SK-N-SH treated with all-trans-retinoic acid at 6 μM for 48 hours (cell line): ENCODE measurements at places on chromosomes 3 and 15.
A peak's percentile ranks its signal among the peaks of the same experiment; 100 is the strongest.

GRCh38 chr3:31815631-31816440 is 165.2 kb downstream of the OSBPL10 start:
- no peak for ATAC-seq

GRCh38 chr3:160133757-160134156 is 91.5 kb upstream of the C3orf80 start:
- peak; percentile 44 for ATAC-seq

DNA sequence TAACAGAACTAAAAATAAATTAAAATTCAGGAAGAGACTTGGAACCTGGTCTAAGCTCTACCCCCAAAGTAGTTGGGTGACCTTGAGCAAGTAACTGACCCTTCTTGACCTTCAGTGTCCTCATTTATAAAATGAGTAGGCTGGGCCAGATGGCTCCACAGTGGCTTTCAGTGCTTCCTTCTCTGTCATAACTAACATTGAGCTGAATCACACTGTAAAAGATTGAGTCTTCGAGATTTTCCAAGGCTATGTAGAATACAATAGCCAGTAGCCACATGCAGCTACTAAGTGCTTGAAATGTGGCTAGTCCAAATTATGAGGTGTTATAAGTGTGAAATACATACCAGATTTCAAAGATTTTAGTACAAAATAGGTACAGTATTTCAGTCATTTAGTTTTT is 313.3 kb downstream of the MECOM start:
- no peak for ATAC-seq

- ATAC-seq: peak; percentile 90
Observed at GRCh38 chr3:27467545-27467944, 16.6 kb downstream of the SLC4A7 start.

- ATAC-seq: no peak
Observed at GRCh38 chr15:66047321-66048024, 178.2 kb downstream of the RAB11A start.

DNA sequence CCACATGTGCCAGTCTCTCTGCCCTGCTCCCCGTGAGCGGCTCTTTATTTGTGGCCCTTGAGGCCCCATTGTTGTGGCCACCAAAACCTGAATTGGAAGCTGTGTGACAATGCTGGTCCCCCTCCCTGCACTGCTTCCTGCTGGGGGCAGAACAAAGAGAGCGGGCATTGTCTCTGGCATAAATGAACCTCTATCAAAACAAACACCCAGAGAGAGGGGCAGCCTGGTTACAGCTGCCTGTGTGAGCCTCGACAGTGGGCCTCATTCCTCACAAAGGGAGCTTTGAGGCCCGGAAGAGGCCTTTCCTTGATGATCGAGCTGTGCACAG is 152.9 kb downstream of the IGF1R start:
- ATAC-seq: no peak

GRCh38 chr3:17065881-17066280 is 181.1 kb downstream of the PLCL2 start:
- ATAC-seq: no peak

- no peak for ATAC-seq
Observed at GRCh38 chr15:77714023-77714422, 81.3 kb upstream of the LINGO1 start.

- ATAC-seq: peak; percentile 84
Observed at GRCh38 chr15:77907824-77908751, 169.4 kb downstream of the TBC1D2B start.

DNA sequence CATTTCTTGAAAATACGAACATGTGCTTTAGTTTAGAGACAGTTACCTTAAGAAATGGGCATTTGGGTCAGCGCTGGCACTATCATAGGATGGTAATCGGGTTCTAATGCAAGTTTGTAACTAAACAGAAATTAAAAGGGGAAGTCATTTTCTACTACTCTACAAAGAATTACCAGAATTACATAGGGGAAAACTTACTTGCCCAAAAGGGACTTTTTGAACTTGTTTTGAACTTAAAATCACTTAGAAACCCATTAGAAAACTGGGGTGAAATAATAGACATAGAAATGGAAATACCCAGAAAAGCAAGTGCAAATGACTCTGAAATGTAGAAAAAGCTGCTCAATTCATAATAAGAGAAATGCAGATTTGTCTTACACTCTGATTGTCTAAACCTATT is 44.9 kb downstream of the SPATA16 start:
- ATAC-seq: no peak

- peak; percentile 68 for ATAC-seq
Observed at GRCh38 chr3:107988460-107989175, 102.2 kb downstream of the CD47 start.

GRCh38 chr3:37262816-37263393 is 88.5 kb upstream of the LRRFIP2 start:
- ATAC-seq: peak; percentile 66

DNA sequence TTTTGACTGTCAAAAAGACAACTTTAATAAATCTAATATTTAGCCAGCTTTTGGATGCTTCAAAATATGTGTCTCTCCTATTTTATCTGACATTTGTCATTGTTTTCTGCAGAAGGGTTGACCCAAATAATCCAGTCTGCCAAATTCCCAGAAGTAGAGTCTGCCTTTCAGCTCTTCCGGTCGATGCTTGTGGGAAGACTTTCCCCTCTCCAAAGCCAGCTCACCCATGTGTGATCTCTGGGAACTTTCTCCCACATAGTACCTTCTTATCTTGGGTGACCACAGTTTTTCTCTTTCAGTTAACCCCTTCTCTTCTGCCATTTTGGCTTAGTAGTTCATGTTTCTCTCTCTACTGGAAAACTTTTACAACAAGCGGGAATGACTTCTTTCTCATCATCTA is 94.1 kb downstream of the ASB7 start:
- ATAC-seq: no peak

- no peak for ATAC-seq
Observed at GRCh38 chr15:61028427-61028826, 200.7 kb downstream of the RORA start.

DNA sequence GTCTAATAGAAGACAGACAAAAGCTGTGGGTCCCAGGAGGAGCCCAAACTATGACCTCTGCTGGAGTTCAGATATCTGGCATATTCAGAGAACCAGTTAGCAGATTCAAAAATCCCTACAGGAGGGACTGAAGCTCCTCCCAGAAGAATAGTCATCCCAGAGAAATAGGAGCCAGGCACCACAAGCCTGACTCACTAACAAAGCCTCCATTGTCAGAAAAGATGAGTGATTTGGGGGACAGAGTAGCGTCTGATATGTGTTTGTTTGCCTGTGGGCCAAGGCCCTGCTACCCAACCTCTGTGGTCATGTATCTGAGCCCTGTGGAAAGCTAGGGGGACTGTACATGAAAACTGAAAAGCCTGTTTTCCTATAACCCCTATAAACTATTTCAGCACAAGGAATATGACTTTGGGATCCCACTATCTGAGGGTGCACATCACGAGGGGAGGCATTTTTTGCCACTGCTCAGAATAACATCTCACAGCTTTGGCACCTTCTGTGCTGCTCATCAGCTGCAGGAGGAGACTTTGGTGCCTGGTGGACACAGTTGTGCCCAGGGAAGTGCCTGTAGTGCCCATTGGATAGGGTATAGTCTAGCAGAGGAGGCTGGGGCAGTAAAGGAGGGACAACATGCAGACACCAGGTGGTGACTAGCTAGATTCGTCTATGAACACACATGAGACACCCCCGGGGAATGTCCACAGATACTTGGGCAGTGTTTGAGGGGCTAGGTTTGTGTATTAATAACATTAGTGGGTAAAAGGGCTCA is 9.7 kb upstream of the LARP6 start:
- peak; percentile 91 for ATAC-seq

GRCh38 chr3:26256224-26256623 is 366.3 kb upstream of the LRRC3B start:
- no peak for ATAC-seq

GRCh38 chr3:126133606-126134005 is 46.8 kb downstream of the ALDH1L1 start:
- no peak for ATAC-seq

- ATAC-seq: no peak
Observed at GRCh38 chr15:46315434-46315833, 680.6 kb downstream of the SQOR start.

GRCh38 chr15:66025015-66025452 is 155.7 kb downstream of the RAB11A start:
- ATAC-seq: peak; percentile 84

GRCh38 chr3:171824116-171824515 is 13.8 kb upstream of the PLD1 start:
- no peak for ATAC-seq

DNA sequence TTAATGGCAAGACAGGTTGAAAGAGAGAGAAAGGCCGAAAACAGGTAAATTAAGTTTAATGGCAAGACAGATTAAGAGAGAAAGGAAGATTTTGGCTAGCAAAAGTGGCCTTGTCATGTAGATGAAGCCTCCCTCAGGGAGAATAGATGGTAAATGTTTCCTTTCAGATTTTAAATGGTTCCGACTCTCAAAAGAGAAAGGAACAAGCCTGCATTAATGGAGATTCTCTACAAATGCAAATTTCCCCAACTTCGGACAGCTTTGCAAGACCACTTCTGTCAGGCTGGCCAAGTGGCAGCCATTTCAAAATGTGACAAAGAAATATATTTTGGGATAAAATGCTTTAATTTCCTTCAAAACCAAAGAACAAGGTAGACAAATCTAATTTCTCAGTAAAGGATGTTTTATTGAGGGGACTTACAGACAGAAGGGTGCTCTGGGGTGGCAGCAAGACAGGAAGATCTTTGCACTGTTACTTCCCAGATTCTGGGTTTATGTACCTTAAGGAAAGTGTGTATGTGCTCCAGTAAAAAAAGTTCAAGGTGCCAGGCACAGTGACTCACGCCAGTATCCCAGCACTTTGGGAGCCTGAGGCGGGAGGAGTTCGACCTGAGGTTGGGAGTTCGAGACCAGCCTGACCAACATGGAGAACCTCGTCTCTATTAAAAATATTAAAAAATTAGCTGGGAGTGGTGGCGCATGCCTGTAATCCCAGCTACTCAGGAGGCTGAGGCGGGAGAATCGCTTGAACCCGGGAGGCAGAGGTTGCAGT is 626.3 kb upstream of the NAALADL2 start:
- ATAC-seq: no peak

- peak; percentile 58 for ATAC-seq
Observed at GRCh38 chr3:45644063-45644790, 45.0 kb upstream of the SACM1L start.

DNA sequence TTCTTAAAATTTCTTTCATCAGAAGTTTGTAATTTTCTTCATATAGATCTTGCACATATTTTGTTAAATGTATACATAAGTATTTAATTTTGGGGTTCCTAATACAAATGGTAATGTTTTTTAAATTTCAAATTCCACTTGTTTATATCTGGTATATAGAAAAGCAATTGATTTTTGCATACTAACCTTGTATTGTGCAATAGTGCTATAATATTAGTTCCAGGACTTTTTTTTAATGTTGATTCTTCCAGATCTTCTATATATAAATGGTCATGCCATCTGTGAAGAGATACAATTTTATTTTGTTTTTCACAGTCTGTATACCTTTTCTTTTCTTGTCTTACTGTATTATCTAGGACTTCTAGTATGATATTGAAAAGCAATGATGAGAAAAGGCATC is 665.0 kb downstream of the OTOL1 start:
- ATAC-seq: no peak

- ATAC-seq: peak; percentile 62
Observed at GRCh38 chr3:184227481-184227935, 1.9 kb upstream of the VWA5B2 start.

- ATAC-seq: no peak
Observed at GRCh38 chr3:48630833-48631232, 4.4 kb downstream of the SLC26A6 start.

- ATAC-seq: no peak
Observed at GRCh38 chr3:126484148-126484547, 8.5 kb upstream of the ZXDC start.

DNA sequence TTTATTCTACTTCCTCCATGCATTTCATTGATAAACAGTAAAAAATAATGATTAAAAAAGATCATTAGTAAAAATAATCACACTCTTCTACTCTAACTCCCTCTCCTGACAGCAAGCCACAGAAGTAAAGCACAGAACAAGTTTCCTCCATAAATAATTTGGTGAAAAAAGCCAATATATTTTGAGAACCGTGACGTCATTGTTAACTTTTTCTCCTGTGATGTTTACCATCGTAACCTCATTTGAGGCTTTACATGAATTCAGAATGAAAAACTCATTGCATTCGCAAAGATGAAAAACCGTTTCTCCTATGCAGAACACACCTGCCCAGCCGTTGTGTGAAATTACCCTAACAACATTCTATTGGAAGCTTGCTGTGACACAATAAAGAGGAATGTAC is 120.7 kb downstream of the NSUN3 start:
- no peak for ATAC-seq

DNA sequence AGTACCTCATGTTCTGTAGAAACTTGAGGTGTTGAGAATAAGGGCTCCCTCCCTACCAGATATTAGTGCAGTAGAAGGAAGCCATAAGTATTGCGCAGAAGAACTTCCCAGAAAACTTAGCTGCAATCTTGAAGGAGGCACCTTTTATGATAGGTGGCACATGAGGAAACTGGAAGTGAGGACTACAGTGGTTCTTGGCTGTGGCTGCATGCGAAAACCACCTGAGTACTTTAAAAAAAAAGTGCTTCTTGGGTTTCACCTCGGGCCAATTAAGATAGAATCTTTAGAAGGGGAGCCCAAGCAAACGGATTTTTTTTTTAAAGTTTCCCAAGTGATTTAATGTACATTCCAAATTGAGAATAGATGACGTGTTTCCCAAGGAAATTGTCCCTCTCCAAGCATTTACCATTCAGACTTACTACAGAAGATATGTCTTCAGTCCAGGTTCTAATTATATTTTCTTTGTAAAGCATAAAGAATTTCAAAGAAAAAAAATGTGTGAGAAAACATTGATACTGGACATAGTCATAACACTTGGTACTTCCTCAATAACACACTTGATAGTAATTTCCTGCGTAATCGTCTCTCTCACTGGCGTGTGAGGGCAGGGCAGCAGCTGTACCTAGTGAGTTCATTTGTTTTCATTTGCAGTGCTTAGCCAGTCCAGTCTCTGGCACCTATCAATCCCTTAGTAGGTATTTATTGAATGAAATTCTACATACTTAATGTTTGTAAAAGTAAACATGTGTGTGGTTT is 12.3 kb upstream of the NR1I2 start:
- ATAC-seq: no peak

DNA sequence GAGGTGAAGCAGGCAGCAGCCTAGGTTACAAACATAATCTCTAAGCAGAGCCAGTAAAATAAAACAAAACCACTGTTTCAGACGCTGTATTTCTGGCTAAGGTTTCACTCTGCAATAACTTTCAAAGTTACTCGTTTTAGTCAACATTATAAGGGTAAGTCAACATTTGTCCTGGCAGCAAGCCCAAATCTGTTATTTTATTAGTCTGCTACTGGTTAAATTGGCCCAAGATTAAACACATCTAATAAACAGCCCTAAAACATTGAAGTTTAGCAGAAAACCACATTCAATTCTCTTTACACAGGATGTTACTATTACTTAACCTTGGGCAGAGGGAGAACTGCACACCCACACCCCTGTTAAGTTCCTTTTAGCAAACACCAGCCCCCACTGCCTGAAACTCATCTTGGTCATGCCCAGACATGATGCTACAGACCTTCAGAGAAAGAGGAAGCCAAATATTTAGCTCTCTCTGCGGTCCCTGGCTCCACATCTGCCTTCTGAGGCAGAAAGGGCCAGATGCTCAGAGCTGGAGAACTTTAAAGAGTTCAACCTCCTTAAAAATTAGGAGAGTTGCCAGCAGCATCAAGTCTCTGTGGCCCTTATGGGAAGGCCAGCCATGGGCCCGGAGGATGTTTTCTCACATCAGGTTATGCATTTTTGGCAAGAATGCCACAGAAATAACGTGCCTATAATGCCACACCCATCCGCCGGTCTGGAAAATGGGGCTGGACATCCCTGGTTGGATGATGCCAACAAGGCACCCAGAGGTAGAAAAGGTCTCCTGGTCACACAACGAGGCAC is 17.9 kb downstream of the ARHGEF3 start:
- ATAC-seq: peak; percentile 79
